ENCODE measurements at places on chromosomes 12 and 14. TPM values are rescaled to one million over a fixed set of nuclear protein-coding genes. Genes with fewer than 3 reads are reported as not detected.

The RASSF3 gene
- total RNA-seq, result 3.3 TPM

The LMBR1L gene
- 41.8 TPM for total RNA-seq

The TAS2R31 gene
- total RNA-seq, result 4.8 TPM

The PLCZ1 gene
- total RNA-seq, result not detected

The LRRC10 gene
- total RNA-seq, result not detected

The NKX2-1 gene
- not detected for total RNA-seq

The PRPH gene
- total RNA-seq, result not detected

The CIROP gene
- not detected for total RNA-seq
